Uterine smooth muscle cell (primary cell): ENCODE measurements at places on chromosomes 11 and 22. TPM values are rescaled to one million over a fixed set of nuclear protein-coding genes. Genes with fewer than 3 reads are reported as not detected.

The PAFAH1B2 gene
- 164 and 193 TPM in 2 replicates for total RNA-seq

The POU2AF1 gene
- total RNA-seq = not detected in 2 replicates

The CNTF gene
- 1.4 and 3.3 TPM in 2 replicates for total RNA-seq

The OR51B4 gene
- total RNA-seq = 0.11 TPM in 1 of 2 replicates, not detected in the other

The CRYBB1 gene
- total RNA-seq = not detected in 2 replicates

The RIMBP3C gene
- total RNA-seq = 0.11 and 0.25 TPM in 2 replicates

The PGM2L1 gene
- total RNA-seq = 2.2 and 7.5 TPM in 2 replicates

The BTG4 gene
- not detected in 2 replicates for total RNA-seq

The CCDC117 gene
- 15.2 and 15.9 TPM in 2 replicates for total RNA-seq

The LGR4 gene
- 9.8 and 11.0 TPM in 2 replicates for total RNA-seq

The TST gene
- total RNA-seq = 31.9 and 38.6 TPM in 2 replicates

The SLC6A5 gene
- not detected in 2 replicates for total RNA-seq

The ASPHD2 gene
- 1.00 and 1.9 TPM in 2 replicates for total RNA-seq

The HTR3A gene
- under 0.01 TPM in 1 of 2 replicates, not detected in the other for total RNA-seq

The HPS4 gene
- total RNA-seq = 39.3 and 42.5 TPM in 2 replicates

The SLC37A2 gene
- total RNA-seq = 2.1 and 6.5 TPM in 2 replicates

The IL18 gene
- total RNA-seq = 2.0 and 2.3 TPM in 2 replicates

The GLYAT gene
- not detected in 2 replicates for total RNA-seq

The C11orf58 gene
- 184 and 242 TPM in 2 replicates for total RNA-seq

The TRAF6 gene
- 7.6 and 8.2 TPM in 2 replicates for total RNA-seq

The HSPB2 gene
- total RNA-seq = 0.25 TPM in 1 of 2 replicates, not detected in the other

The ZNF215 gene
- total RNA-seq = 10.4 and 10.6 TPM in 2 replicates

The CHRDL2 gene
- total RNA-seq = not detected in 2 replicates

The DNAL4 gene
- total RNA-seq = 13.1 and 19.4 TPM in 2 replicates

The FGF4 gene
- total RNA-seq = not detected in 2 replicates

The EXPH5 gene
- total RNA-seq = 0.11 and 1.1 TPM in 2 replicates

The PACS1 gene
- 25.8 and 34.7 TPM in 2 replicates for total RNA-seq

The MS4A6A gene
- not detected in 2 replicates for total RNA-seq

The SLC1A2 gene
- 6.2 and 7.7 TPM in 2 replicates for total RNA-seq

The DBX1 gene
- total RNA-seq = not detected in 2 replicates

The OR10W1 gene
- not detected in 2 replicates for total RNA-seq
